ENCODE measurements at places on chromosomes 11 and 22.

DNA sequence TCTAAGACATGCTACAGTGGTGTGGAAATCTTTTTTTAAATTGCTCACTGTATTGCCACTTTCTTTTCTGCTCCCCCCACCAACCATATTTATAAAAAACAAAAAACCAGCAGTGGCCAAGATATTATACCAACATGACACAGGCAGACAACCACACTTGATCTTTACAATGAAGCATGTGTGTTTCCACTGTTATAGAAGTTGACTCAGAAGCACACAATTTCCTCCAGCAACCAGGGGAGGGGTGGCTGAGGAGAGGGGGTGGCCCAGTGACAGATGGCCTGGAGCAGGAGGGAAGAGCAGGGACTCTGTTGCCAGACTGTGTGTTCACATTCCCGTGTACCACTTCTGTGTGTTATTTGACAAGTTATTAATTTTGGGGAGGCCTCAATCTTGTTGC is 14.8 kb downstream of the CD59 start:
- no peak for DNase-seq

DNA sequence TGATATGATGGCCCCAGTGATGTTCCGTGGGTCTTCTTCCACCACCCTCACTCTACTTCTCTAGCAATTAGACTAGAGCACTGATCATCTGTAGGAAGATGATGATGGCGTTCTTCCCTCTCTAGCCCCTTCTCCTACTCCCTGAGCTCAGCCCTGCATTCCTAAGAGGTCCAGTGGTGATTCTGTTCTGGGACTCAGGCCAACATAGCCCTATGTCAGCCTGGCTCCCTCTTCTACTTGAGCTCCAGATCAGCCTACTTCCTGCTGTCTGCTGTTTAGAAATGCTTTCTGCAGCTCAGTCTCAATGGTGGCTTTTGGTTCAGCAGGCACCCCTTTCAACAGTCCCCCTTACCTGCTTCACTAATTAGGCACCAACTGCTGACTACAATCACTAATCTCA is 86.1 kb upstream of the ZBED5 start:
- DNase-seq = no peak

DNA sequence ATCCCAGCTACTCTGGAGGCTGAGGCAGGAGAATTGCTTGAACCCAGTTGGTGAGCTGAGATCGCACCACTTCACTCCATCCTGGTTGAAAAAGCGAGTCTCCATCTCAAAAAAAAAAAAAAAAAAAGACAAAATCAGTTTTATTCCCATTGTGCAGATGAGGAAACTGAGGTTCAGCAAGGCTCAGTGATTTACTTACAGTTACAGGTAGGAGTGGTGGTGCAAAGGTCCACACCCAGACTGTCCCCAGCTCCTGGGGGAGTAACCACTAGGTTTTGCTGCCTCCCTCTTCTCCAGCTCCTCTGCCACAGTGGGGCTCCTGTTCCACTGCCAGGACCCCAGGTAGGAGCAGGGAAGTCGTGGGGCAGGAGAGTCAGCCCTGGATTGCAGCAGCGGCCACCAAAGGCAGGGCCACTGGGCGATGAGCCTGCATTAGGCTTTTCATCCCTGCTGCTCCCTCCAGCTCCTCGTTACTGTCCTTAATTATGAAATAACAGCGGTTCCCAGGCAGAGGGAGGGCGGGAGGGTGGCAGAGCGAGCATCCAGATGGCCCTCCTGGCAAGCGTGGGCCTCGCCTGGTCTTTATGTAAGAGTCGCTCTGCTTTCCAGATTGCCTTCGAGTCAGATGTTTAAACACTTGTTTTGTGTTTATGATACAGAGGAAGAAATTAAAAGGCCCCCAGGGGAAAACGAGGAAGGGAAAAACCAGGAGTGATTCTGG is 15.5 kb upstream of the RASD2 start:
- DNase-seq = peak; percentile 10

GRCh38 chr11:112856591-112856990 is 104.6 kb upstream of the NCAM1 start:
- no peak for DNase-seq

DNA sequence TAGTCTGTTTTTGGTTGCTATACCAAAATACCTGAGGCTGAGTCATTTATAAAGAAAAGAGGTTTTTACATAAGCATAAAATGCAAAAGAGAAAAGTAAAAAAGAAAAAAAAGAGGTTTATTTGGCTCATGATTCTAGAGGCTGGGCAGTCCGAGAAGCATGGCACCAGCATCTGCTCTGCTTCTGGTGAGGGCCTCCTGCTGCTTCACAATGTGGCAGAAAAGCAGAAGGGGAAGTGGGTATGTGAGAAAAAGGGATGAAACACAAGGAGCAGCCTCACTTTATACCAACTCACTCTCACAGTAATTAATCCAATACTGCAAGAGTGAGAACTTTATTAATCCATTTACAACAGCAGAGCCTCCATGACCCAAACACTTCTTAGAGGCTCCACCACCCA is 47.1 kb downstream of the MTNR1B start:
- no peak for DNase-seq

- DNase-seq = peak; percentile 93
Observed at GRCh38 chr11:67071420-67072284, 15.0 kb downstream of the RHOD start.

DNA sequence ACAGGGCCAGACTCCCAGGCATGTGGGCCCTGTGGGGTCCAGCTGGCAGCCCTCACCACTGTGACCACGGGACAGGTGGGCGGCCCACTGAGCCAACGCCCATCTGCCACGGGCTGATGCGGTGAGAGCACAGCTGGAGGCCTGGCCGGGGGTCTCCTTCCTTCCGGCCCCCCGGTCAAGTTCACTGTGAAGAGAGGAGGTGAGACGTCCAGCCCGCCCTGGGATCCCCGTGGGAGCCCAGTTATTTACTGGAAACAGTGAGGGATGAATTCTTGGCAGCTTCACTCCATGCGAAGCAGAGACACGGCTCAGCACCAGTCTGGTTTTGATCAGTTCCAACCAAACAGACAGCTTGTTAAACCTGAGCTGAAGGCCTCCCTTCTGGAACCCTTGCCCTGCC is 38.7 kb downstream of the WNT11 start:
- DNase-seq = no peak

DNA sequence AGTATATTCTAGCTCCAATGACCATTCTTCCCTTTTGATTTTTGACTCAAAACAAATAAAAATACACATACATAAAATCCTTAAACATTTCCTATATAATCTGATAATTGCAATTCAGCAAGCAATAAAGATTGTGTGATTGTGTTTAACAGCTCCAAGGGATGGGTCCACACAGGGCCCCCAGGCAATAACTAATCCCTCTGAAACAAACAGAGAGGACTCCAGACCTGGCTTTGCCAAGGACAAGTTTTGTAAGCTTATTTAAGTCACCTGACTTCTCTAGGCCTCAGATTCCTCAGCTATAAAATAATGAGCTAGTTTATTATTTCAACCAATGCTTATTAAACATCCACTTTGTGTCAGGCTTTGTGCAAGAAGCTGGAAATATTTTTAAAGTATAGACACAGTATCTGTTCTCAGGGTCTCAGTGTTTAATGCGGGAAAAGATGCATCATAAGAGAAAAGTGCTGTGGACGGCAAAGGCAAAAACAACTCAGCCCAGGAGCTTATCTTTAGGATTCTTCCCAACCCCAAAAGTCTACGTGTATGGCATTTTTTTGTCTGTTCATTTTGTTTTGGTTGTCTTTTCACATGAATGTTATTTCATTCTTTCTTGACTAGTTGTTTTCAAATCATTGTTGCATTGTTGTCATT is 20.1 kb downstream of the FZD4 start:
- no peak for DNase-seq

GRCh38 chr11:61454520-61454919 is 24.6 kb downstream of the SDHAF2 start:
- DNase-seq = no peak

DNA sequence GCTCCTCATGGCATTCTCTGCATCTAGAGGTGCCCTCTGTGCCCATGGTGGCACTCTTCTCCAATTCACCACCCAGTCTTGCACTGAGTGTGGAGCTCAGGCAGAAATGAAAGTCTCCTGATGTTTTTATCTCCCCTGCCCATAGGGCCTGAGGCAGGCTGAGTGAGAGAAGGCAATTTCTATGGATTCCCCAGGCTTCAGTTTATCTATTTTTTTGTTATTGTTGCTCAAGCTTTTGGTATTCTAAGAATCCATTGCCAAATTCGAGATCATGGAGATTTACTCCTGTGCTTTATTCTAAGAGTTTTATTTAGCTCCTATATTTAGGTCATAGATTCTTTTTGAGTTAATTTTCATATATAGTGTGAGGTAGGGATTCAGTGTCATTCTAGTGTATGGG is 40.7 kb downstream of the TSPAN18 start:
- no peak for DNase-seq

- no peak for DNase-seq
Observed at GRCh38 chr11:78228467-78228866, 39.7 kb downstream of the USP35 start.

GRCh38 chr11:112762707-112763090 is 198.5 kb upstream of the NCAM1 start:
- no peak for DNase-seq
